ENCODE measurements at places on chromosomes 3 and 15.
A peak's percentile ranks its signal among the peaks of the same experiment; 100 is the strongest.

- DNase-seq = no peak
Measured at GRCh38 chr3:39096775-39097174, 10.7 kb downstream of the GORASP1 start.

DNA sequence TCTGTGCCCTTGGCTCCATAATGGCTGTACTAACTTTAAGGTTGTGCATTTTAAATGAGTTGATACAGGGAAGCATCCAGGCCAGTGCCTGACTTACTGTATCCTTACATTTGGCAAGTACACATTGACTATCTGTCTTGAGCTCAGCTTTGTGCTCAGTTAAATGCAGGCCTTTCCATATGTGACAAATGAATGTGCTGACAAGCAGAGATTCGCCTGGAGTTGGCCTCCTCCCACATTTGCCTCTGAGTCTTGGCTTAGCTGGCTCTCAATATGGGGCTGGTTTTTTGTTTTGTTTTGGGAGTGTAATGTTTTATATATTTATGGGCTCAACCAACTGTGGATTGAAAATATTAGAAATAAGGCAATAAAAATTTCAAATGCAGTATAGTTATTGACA is 29.7 kb downstream of the TRIM71 start:
- no peak for DNase-seq

DNA sequence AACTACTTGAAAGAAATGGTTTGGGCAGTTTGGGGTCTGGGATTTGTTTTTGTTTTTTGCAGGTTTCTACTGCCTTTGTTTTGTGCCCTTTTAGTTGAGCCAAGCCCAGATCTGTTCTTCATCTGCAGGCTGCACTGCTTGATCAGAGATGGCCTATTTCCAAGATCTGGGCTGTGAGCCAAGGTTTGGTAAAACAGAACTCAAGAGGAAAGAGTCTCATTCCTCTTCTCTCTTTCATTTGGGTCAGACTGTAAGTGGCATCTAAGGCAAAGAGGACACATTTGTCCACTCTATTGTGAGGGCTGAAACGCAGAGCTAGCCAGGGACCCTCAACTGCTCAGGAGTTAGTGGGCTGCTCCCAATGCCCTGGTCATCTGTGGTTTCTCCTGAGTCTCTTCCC is 104.4 kb upstream of the UBE3A start:
- peak; percentile 40 for DNase-seq

DNA sequence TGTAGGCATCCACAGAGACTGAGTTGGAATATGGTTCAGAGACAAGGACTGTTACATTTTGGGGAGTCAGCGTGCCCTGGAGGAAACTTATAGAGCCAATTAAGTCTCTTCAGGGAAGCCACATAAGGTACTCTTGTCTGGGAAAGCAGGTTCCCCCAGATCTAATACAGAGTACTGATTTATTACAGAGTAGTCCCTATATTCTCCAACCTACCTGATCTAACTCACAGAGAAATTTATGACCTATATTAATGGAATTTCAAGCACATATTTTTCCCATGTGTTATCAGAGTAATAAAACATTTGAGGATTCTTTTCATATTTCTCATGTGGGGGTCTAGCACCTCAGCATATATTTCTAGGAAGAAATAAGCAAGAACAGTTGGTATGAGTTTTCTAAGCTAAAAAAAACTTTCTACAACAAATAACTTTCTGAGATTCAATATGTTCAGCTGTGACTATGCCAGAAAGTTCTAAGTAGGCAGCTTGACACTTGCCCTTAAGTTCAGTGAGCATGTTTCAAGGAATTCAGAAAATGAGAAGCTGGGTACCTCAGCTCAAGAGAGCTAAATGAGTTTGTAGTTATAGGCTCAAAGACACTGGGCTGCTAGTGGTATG is 75.3 kb upstream of the COL8A1 start:
- no peak for DNase-seq

DNA sequence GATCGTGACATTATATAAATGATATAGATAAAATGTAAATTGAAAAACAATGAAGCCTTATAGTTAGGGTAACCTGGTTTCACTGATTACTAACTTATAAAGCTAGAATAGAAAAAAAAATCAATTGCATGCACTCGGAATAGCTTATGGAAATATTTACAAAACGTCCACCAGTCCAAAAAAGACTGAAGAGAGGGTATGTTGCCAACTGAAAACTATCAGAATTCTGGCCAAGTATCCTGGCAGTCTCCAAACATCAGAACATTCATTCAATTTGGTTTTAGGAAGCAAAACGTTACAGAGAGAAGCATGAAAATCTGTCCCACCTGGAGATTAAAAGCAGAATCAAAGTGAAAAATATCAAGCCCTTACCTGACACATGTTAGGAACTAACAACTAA is 892.4 kb downstream of the ROBO1 start:
- no peak for DNase-seq

Data from NCI-H1092 (cell line).